ENCODE measurements at places on chromosomes 6 and 20.

DNA sequence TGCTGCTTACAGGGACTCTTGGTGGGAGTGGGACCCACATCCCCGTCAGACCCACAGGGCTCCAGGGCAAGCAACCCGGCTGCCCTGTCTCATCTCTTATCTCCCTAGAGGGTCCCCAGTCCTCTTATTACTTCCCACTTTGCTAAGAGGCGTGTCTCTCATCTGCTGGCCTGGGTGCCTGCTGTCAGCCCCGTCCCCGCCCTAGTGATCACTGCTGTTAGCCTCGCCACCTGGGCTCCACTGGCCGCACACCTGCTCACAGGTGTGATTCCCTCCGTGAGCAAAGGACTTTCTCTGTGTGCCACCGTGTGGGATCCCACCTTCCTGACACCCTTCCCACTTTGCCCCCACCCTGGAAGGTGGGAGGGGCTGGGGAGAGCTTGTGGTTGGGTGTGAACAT, 57.6 kb downstream of the TCP11 start:
- DNase-seq = no peak

- DNase-seq = no peak
Observed at GRCh38 chr6:117311726-117312125, 46.4 kb downstream of the VGLL2 start.

- DNase-seq = no peak
Observed at GRCh38 chr20:35353646-35354045, 58.1 kb downstream of the UQCC1 start.

GRCh38 chr20:49497398-49497669, 14.9 kb upstream of the KCNB1 start:
- no peak for DNase-seq

GRCh38 chr20:38023181-38024001, 9.9 kb downstream of the TTI1 start:
- DNase-seq = no peak

DNA sequence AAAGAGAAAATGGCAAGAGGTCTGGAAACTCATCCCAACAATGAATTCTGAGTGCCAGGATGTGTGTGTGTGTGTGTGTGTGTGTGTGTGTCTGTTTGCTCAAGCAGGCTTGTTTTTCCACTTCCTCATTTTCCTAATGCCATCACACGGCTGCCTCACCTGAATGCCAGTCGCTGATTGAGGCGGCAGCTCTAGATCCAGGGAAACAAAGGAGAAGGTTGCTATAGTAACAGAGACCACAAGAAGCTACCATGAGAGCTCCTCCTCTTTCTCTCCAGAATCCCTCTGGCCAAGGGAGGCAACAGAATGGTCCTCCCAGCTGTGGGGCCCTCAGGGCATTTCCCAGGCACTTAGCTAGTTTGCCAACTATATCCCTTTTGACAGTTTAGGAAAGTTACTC, 241.1 kb upstream of the TSHZ2 start:
- DNase-seq = no peak

- no peak for DNase-seq
Observed at GRCh38 chr6:165119231-165120020, 190.0 kb downstream of the C6orf118 start.

- no peak for DNase-seq
Observed at GRCh38 chr6:15490242-15491100, 172.4 kb downstream of the DTNBP1 start.

GRCh38 chr6:44203955-44204354, 12.8 kb upstream of the MYMX start:
- no peak for DNase-seq

DNA sequence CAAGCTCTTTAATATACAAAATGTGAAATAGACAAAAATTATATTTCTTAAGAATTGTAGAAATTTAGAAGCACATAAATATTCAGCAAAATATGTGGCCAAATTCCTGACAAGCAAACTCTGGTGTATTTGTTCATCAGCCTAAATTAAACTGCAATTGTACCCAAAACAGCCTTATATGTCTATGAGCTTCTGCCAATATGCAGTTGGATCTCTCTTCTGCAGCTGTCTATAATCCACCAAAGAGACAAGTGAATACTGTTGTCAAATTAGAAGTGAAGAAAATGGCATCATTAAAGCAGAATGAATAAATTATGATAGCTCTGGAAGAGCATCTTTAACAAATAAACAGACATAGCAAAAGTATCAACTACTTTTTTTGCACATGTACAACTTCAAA, 755.7 kb downstream of the GRIK2 start:
- DNase-seq = no peak

All from effector CD8-positive, alpha-beta T cell (primary cell).